Lung (tissue), 17 donors: ENCODE measurements at places on chromosomes 11 and 22.

DNA sequence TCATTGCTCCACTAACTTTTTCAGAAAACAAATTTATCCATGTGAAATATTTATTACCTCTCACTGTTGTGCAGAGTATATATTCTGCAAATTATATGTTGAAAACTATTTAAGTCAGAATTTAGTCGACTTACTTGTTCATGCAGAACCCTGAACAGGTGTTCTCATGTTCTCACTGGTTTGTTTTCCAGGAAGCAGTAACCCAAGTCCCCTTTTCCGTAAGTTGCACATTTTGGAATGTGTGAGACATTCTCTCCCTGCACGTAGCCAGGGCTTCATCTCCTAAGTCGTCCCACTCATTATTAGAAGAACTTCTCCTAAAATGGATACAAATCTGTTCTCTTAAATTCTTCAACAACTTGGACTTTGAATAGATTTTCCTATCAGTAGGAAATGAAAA, 524.9 kb downstream of the CNTN5 start:
- no peak for DNase-seq

DNA sequence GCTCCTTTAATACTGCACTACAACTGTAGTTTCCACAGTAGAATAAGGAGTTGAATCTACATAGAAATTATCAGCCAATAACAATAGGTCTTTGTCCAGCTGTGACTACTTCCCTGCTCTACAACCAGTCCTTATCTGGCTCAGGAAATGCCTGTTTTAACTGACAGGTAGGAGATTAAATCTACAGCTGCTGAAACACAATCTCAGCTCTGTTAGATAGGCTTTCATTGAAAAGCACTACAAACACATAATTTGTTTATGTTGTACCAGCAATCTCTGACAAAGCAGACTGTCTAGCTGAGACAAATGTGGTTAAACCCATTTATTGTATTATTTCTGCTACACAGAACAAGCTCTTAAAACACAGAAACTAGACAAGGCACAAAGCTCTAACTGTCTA, 230.0 kb downstream of the SOX6 start:
- DNase-seq: no peak

DNA sequence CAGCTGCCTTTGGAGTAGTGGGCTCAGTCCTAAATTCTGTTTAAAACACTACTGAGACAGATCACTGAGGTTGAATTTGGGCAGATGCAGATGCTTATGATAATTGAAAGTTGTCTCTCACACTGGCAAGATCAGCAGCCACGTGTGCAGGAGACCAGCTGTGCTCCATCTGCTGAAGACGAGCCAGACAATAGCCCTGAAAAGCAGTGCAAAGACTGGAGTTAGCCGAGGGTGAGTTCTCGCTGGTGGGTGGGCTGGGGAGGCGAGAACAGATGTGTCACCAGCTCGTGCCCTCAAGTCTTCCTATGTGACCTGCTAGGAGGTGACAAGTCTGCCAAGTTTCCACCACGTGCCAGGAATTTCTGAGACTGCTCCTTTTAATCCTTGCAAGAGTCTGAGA, 661.3 kb upstream of the B3GAT1 start:
- DNase-seq: no peak

- DNase-seq: no peak
These were observed 29.5 kb upstream of the IGSF9B start for GRCh38 chr11:133985981-133986944.

- peak; percentile 89 for DNase-seq
These were observed 29.1 kb upstream of the KRTAP5-6 start for GRCh38 chr11:1667906-1668305.

GRCh38 chr11:75105462-75105925, 8.8 kb upstream of the OR2AT4 start:
- no peak for DNase-seq

DNA sequence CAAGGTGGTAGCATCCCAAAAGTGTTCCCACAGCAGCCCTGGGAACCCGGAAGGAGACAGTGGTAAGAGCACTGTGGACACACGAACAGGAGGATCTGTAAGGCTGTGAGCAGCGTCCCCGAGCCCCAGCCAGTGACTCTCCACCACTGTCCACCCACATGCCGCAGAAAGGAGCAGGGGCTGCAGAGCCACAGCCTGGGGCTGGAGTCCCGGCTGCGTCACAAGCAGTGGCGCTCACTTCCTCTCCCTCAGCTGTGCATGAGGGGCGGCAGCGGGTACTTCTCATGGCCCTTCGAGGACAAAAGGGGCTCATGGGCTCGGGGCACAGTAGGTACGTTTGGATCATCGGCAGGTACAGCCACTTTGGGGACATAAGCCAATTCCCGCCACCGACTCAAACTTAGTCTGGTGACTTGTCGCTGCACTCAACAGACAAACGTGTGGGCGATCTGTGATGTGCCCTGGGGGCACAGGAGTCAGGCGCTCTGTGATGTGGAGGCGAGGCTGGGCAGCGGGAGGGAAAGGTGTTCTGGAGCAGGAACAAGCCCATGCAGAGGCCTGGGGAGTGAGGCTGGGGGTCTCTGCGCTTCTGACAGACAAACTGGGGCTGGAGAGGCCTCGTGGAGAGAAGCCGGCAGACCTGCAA, 68.5 kb downstream of the SCUBE1 start:
- no peak for DNase-seq

GRCh38 chr11:65506772-65507505, 8.1 kb downstream of the MALAT1 start:
- DNase-seq: peak; percentile 68

DNA sequence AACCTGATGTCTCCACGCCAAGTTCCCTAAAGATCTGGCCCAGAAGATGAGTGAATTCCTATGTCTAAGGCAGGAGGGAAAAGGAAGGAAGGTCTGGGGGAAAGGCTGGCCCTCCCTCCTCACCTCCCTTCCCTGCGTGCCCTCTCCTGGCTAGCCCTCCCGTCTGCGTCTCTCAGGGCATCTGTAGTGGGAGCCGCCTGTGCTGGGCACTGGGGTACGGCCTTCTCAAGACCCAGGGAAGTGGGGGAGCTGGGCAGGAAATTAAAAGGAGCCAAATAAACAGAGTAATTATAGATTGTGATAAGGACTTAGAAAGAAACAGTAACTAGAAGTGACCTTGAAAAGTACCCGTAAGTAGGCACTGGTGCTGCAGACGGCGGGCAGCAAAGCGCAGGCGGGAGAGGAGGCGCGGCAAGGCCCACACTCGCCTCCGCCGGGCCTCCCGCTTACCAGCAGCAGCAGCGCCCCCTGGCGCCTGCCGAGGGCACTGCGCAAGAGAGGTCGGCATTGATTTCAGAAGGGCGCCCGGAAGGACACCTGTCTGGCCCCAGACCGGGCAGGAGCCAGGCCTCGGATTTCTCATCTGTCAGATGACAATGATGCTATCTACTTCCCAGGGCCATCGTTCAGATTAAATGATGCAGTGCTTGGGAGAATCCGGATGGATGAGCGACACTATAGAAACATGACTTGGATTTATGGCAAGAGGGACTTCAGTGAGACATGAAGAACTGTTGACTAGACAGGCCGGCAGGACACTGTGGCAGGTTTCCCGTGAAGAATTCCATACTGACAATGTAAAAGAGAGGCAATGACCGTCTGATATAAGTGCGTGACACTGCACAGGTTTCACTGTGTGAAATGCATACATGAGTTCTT, 7.3 kb downstream of the KCNJ1 start:
- peak; percentile 65 for DNase-seq
